ENCODE measurements at places on chromosomes 1 and 21.

DNA sequence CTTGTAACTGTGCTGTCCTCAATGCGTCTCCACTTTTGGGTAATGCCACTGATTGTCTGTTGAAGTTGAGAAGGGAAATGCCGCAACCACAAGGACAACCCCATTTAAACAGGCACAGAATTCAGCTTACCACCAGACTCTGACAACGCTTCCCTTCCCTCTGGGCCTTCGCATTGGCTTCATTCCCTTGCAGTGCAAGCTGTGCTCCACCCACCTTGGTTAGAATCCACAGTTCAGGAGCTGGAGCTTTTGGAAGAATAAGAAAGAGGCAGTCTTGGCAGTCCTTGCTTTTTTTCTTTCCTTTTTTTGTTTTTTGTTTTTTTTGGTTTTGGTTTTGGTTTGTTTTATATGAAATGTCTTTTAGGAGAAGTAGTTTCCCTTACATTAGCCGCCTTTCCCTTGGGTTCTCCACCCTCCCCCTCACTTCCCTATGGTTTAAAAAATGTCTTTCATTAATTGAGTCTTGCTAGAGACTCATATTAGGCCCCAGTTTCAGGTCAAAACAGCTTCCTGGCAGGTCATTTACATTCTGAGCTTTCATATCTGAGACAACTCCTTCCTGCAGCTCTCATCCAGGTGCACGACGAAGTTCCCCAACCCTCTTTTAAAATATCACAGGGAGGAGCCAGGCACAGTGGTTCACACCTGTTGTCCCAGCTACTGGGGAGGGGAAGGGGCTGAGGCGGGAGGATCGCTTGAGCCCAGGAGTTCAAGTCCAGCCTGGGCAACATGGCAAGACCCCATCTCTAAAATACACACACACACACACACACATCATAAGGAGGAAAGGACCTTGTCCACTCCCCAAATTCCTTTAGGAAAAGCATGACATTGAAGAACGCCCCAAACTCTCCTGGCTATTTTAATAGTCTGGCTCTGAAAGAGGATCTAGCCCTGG lies 20.7 kb upstream of the LAX1 start:
- no peak for DNase-seq

GRCh38 chr1:42003433-42003832 lies 84.7 kb upstream of the HIVEP3 start:
- DNase-seq, result no peak

DNA sequence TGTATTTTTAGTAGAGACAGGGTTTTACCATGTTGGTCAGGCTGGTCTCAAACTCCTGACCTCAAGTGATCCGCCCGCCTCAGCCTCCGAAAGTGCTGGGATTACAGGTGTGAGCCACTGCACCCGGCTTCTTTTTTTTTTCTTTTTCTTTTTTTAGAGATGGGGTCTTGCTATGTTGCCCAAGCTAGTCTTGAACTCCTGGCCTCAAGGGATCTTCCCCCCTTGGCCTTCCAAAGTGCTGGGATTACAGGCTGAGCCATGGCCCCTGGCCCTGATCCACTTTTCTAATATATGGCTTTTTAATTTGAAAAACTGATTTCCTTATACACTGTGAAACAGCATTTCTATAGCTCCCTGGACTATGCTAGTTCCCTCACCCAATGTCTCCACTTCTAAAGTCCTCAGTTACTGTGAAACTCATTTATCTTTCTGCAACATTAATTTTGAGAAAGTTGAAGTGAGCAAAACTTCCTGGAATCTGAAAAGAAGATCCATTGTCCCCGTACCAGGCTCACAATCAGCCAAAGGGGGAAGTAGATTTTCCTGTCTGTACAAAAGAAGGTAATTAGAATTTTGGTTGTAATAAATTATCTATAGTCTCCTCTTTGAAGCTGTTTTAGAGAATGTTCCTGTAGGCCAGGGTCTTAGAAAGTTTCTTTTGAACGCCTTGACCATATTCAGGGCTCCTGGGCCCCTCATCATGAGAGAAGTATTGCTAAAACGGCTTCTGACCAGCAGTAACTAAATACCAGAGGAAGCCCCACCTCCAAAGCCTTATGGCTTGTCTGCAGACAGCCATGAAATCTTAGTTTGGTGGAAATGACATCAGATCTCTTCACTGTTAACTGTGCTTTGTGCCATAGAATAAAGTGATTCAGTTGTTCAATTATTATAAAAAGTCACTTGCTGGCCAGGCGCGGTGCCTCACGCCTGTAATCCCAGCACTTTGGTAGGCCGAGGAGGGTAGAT lies 34.9 kb downstream of the DEGS1 start:
- no peak for DNase-seq

- DNase-seq, result no peak
Observed at GRCh38 chr1:118247593-118247992, 62.6 kb upstream of the SPAG17 start.

- DNase-seq, result no peak
Observed at GRCh38 chr1:197144570-197145325, 1.7 kb downstream of the ASPM start.

DNA sequence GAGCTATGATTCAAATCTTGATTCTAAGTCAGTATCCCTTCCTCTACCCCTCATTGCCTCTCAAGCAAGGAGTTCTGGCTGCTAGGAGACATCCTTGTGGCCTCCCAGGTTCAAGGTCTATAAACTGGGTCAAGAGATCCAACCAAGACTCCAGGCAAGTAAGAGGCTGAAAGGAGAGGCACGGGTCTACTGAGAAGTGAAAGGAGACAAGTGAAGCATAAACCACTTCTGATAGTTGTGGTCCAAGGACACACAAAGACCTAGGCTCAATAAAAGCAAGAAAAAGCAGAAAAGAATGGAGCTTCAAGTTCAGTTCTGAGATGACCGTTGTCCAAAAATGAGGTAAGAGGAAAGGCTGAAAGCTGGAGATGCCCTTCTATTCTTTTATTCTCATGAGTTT lies 17.8 kb upstream of the PPP2R5A start:
- no peak for DNase-seq

All from left lobe of liver (tissue), 2 donors.